ENCODE measurements at places on chromosomes 1 and 21. TPM values are rescaled to one million over a fixed set of nuclear protein-coding genes. Genes with fewer than 3 reads are reported as not detected.
A peak's percentile ranks its signal among the peaks of the same experiment; 100 is the strongest.

KRTAP6-3 gene
- total RNA-seq = not detected

CDKN2C gene
- 20.3 TPM for total RNA-seq

DNA sequence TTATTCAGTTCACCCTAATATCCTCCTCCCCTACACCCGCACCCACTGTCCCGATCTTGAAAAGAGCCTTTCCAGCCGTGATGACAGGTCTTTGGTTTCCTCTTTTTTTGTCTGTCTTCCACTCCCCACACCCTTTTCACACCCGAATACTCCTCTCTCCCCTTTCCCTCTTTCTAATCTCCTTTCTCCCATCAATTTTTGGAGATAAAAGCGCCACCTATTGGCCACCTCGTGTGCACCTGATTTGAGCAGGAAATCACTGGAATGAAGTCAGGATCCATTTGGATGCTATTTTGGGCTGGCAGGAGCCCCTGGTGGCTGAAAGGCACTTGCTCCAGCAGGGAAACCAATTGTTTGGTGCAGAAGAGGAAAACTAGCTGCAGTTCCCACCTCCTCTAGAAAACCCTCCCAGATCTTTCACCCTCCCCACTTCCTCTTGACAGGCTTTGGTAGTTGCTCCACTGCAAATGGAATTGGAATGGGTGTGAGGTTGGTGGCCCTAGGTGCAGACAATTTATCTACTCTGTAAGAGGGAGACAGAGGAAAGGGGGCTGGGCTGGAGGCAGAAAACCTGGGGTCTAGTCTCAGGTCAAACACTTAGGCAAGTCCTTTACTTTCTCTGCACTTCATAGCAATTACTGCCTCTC, 8.4 kb downstream of the FOXE3 start:
- DNase-seq = peak; percentile 69

ROR1 gene
- total RNA-seq = 8.3 TPM

DNA sequence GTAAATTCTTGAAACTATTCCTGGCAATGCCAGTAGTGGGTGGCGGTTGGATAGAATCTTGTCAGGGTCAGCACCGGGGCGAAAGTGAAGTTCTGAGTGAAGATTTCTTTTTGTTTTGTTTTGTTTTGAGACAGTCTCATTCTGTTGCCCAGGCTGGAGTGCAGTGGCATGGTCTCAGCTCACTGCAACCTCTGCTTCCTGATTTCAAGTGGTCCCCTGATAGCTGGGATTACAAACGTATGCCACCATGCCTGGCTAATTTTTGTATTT, 33.3 kb downstream of the PCNT start:
- no peak for DNase-seq

HES3 gene
- total RNA-seq = not detected

- DNase-seq = no peak
Observed at GRCh38 chr1:5847013-5847659, 145.1 kb downstream of the NPHP4 start.
